ENCODE measurements at places on chromosomes 1 and 21.
A peak's percentile ranks its signal among the peaks of the same experiment; 100 is the strongest.

- DNase-seq: no peak
Observed at GRCh38 chr21:25416669-25417068, 190.6 kb downstream of the MRPL39 start.

- no peak for DNase-seq
Observed at GRCh38 chr1:147562819-147563218, 21.5 kb downstream of the BCL9 start.

- DNase-seq: peak; percentile 95
Observed at GRCh38 chr1:150560576-150561253, 11.5 kb downstream of the ADAMTSL4 start.

GRCh38 chr1:53851571-53852285 lies 13.6 kb upstream of the NDC1 start:
- no peak for DNase-seq

GRCh38 chr1:92858564-92859399 lies 26.9 kb downstream of the RPL5 start:
- DNase-seq: peak; percentile 95

DNA sequence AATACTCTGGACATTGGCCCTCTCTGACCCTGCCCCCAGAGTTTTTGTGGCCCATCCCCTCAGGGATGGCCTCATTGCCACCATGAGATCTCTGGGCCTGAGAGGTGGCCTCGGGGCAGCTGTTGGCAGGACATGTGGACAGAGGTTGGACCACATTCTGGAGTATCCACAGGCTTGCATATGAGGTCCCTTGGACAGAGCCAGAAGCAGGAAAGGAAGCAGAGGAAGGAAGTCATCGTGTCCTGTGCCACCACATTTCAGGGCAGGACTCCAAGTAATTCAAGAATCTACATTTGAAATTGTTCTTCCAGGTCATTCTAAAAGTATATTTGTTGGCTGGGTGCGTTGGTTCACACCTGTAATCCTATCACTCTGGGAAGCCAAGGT lies 95.9 kb upstream of the PPP2R5A start:
- DNase-seq: no peak

- DNase-seq: peak; percentile 78
Observed at GRCh38 chr21:38857152-38857825, 51.6 kb downstream of the ETS2 start.

DNA sequence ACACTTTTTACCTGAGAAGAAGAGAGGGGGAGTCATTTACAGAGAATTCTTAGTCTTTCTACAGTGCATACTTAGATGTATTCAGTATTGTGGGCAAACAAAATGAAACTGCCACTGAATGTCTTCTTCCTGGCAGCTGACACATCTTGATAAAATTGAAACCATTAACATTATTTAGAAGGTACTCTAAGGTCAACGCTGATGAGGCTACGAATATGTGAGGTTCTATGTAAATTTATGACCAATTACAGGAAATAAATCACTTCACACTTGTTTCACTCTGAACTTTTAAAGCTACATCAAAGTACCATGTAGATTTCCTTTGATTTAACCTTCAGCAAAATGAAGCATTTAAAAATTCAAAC lies 51.3 kb upstream of the GFI1 start:
- DNase-seq: peak; percentile 48

DNA sequence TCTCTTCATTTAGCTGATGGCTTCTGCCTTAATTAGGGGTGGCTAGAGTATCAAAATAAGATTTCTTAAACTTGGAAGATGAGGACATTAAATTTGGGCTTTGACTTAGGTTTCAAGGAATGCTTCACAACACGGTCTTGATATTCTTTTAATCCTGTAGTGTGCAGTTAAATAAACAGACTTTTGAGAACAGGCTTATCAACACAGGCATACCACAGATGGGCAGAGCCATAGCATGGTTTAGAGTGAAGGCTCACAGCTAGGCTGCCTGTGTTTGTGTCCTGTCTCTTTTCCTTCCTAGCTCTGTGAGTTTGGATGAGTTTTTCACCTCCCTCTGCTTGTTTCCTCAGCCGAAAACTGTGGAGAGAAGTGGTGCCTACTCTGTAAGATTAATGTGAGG lies 102.3 kb upstream of the IPO9 start:
- DNase-seq: no peak

GRCh38 chr1:94884106-94884505 lies 42.8 kb downstream of the CNN3 start:
- DNase-seq: no peak

- no peak for DNase-seq
Observed at GRCh38 chr1:180267211-180267561, 37.1 kb downstream of the LHX4 start.
